Peyer's patch (tissue), 4 donors: ENCODE measurements at places on chromosomes 11 and 22. TPM values are rescaled to one million over a fixed set of nuclear protein-coding genes. Genes with fewer than 3 reads are reported as not detected.

MS4A6E gene
- total RNA-seq: not detected

CRYAB gene
- total RNA-seq: 13.5 TPM

RPS19BP1 gene
- 132 TPM for total RNA-seq

LRP4 gene
- total RNA-seq: 37.1 TPM

CREB3L1 gene
- total RNA-seq: 50.6 TPM

KRTAP5-1 gene
- not detected for total RNA-seq

HBG2 gene
- not detected for total RNA-seq

OR52A5 gene
- total RNA-seq: not detected

GLYATL2 gene
- not detected for total RNA-seq

MUC5AC gene
- not detected for total RNA-seq

EHBP1L1 gene
- total RNA-seq: 163 TPM

SYT13 gene
- 28.0 TPM for total RNA-seq

MORC2 gene
- total RNA-seq: 26.5 TPM

KRTAP5-11 gene
- not detected for total RNA-seq

TRPC6 gene
- total RNA-seq: 0.67 TPM

FAM227A gene
- not detected for total RNA-seq

MUS81 gene
- total RNA-seq: 68.3 TPM

ANO1 gene
- total RNA-seq: 4.8 TPM

CASP5 gene
- 10.5 TPM for total RNA-seq

PYGM gene
- not detected for total RNA-seq

CBX7 gene
- total RNA-seq: 58.6 TPM

APOBEC3H gene
- total RNA-seq: not detected

DTX4 gene
- total RNA-seq: 65.0 TPM

OR2AG2 gene
- total RNA-seq: 0.18 TPM

TYR gene
- not detected for total RNA-seq

RAG1 gene
- total RNA-seq: 2.7 TPM

FDXACB1 gene
- 1.7 TPM for total RNA-seq

OR2D2 gene
- total RNA-seq: not detected

OR51B5 gene
- total RNA-seq: not detected

SELENOM gene
- total RNA-seq: 89.1 TPM

UPK3A gene
- not detected for total RNA-seq

GGT5 gene
- total RNA-seq: 11.6 TPM

ADAMTS15 gene
- 3.1 TPM for total RNA-seq

GALNT18 gene
- total RNA-seq: 31.4 TPM

LINC01488 gene
- total RNA-seq: not detected

TTC28 gene
- total RNA-seq: 24.9 TPM

ADM2 gene
- total RNA-seq: 3.5 TPM

EWSR1 gene
- 186 TPM for total RNA-seq

SCGB2A2 gene
- total RNA-seq: not detected

APLNR gene
- 1.1 TPM for total RNA-seq

ALDH3B2 gene
- total RNA-seq: not detected

GPR83 gene
- total RNA-seq: not detected

CCDC73 gene
- total RNA-seq: not detected

LMF2 gene
- 76.4 TPM for total RNA-seq

NEFH gene
- total RNA-seq: not detected

PGA5 gene
- not detected for total RNA-seq
